PC-9 (cell line): ENCODE measurements at places on chromosomes 2 and 18. TPM values are rescaled to one million over a fixed set of nuclear protein-coding genes. Genes with fewer than 3 reads are reported as not detected.
A peak's percentile ranks its signal among the peaks of the same experiment; 100 is the strongest.

The CASP10 gene
- 15.2 and 16.9 TPM in 2 replicates for total RNA-seq

GRCh38 chr2:71000780-71001591, 6.3 kb upstream of the TEX261 start:
- no peak for DNase-seq
- no peaks in the 10 kb centered on the region for H3K27me3 ChIP-seq
- H3K36me3 ChIP-seq, result no peaks in the 10 kb centered on the region
- H3K4me3 ChIP-seq, result peak overlapping the region; percentile 52

DNA sequence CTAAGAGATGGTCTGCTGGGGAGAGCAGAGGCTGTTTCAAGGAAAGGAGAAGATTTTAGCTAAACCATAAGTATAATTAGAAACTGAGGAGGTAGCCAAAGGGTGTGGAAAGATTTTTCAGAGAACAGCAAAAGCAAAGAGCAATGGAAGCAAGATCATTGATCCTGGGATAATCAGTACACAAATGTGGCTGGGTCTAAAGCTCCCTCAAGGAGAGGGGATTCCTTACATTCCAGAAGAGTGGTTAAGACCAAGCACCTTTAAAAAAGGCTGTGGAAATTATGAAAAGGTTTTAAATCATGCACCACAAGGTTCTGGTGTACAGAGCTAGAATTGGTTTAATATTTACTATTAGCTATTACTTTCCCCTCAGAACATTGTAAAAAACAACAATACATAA, 246.0 kb upstream of the UBE2E3 start:
- peaks cover 4% of the 10 kb centered on the region; the same call in 1 of the 2 replicates for H3K36me3 ChIP-seq
- H3K27ac ChIP-seq, result no peak overlapping the region
- H3K4me1 ChIP-seq, result peaks cover 19% of the 10 kb centered on the region
- no peaks in the 10 kb centered on the region for H3K27me3 ChIP-seq
- no peak for DNase-seq

DNA sequence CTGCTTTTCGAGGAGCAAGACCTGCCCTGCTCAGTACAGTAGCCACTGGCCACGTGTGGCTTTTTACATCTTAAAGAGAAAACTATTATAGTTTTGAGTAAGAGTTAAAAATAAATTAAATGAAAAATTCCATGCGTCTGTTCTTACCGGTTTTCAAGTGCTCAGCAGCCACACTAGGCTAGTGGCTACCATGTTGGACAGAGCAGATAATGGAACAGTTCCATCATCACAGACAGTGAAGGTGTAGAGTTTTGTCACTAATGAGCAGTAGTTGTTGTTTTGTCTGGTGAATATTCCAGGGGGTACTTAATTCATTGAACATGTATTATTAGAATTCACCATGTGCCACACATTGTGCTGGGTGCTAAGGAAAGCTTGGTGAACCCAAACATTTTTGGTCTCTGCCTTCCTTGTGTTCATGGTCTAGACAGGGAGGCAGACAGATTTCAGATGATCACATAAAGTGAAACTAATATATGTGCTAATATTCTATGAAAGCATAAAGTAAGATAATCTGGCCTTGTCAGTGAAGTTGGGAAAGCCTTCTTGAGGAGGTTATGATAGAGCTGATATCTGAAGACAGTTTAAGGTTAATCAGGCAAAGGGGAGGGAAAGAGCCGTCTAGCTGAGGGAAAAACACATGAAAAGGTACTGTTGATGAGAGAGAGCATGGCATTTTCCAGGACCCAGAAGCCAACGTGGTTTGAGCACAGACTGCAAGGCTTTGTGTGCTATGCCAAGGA, 1.4 kb downstream of the ALMS1 start:
- no peak for DNase-seq
- peaks cover 18% of the 10 kb centered on the region for H3K4me1 ChIP-seq
- H3K36me3 ChIP-seq, result no peaks in the 10 kb centered on the region
- peaks cover 8% of the 10 kb centered on the region for H3K27me3 ChIP-seq
- no peak overlapping the region for H3K27ac ChIP-seq

DNA sequence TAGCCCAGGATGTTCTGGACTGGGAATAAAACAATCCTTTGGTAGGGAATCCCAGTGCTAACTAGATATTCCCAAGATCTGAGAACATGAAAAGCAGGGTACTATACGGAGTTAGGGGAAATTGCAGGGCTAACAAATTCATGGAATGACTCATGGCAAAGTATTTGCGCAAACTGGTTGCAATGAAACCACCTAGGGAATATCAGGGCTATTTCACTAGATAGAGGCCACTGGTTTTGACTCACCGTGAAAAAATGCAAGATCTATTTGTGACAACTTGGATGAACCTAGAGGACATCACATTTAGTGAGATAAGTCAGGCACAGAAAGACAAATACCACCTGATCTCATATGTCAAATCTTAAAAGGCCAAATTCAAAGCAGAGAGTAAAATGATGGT, 233.3 kb downstream of the MBD2 start:
- DNase-seq, result no peak
- no peak overlapping the region for H3K27ac ChIP-seq
- no peaks in the 10 kb centered on the region for H3K27me3 ChIP-seq
- no peaks in the 10 kb centered on the region for H3K4me1 ChIP-seq
- H3K36me3 ChIP-seq, result no peaks in the 10 kb centered on the region

- no peak for DNase-seq
- no peak overlapping the region for H3K27ac ChIP-seq
- H3K4me1 ChIP-seq, result peaks cover 10% of the 10 kb centered on the region
- H3K4me3 ChIP-seq, result no peak overlapping the region
Observed at GRCh38 chr2:65158557-65158956, 28.7 kb upstream of the RAB1A start.

- H3K27me3 ChIP-seq, result no peaks in the 10 kb centered on the region
- H3K4me1 ChIP-seq, result peaks cover 22% of the 10 kb centered on the region; the same call in 1 of the 2 replicates
Observed at GRCh38 chr2:215772003-215772402, 241.3 kb downstream of the MREG start.

The GALR1 gene
- total RNA-seq, result not detected in 2 replicates

- no peak overlapping the region for H3K27ac ChIP-seq
- H3K27me3 ChIP-seq, result no peaks in the 10 kb centered on the region
- peak overlapping the region; percentile 72; the same call in 1 of the 2 replicates for H3K4me3 ChIP-seq
- no peak for DNase-seq
Observed at GRCh38 chr2:33477473-33478468, 1.3 kb downstream of the RASGRP3 start.

GRCh38 chr18:58960946-58961722, 96.5 kb downstream of the ZNF532 start:
- H3K27me3 ChIP-seq, result no peaks in the 10 kb centered on the region
- H3K27ac ChIP-seq, result no peak overlapping the region
- no peaks in the 10 kb centered on the region for H3K4me1 ChIP-seq
- no peak for DNase-seq

GRCh38 chr2:170265321-170265720, 87.4 kb downstream of the MYO3B start:
- no peaks in the 10 kb centered on the region for H3K4me1 ChIP-seq
- no peaks in the 10 kb centered on the region for H3K36me3 ChIP-seq
- no peaks in the 10 kb centered on the region for H3K27me3 ChIP-seq
- no peak overlapping the region for H3K27ac ChIP-seq
- no peak overlapping the region for H3K4me3 ChIP-seq

DNA sequence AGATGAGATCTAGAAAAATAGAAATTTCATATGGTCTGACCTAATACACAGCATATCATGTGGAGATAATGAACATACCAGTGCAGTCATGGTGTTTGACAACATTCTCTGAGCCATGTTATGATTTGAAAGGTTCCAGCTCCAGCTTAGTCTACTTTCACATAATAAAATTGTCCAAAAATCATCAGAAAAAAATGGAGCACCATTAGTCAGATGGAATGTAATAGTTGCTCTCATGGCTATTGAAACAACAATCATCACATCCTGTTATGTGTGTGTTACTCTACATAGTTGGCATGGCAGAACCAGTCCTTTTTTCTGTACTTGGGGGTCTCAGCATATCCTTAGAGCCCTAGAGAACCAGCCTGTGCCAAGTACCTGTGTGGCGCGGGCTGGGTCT, 678.9 kb upstream of the FANCL start:
- H3K27ac ChIP-seq, result no peak overlapping the region
- H3K27me3 ChIP-seq, result peaks cover 10% of the 10 kb centered on the region; the same call in 1 of the 2 replicates
- no peaks in the 10 kb centered on the region for H3K4me1 ChIP-seq
- no peaks in the 10 kb centered on the region for H3K36me3 ChIP-seq
- no peak overlapping the region for H3K4me3 ChIP-seq
- no peak for DNase-seq

The CACNB4 gene
- 0.73 and 0.98 TPM in 2 replicates for total RNA-seq

DNA sequence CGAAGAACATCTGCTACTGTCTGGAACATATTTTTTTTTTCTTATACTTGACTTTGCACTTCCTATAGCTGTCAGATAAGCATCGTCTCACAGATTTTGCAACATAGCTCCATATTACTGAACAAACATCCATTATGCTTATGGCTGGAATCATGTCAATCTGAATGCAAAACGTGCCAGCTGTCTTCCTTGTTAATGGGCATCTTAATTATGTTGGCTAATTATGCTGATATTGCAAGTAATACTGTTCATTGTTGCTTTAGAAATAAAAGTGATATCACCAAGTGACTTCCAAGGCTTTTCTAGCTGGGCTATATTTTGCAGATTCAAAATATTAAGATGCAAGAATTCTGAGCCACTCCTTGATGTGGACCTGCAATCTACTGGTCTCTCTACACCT, 176.8 kb downstream of the ARL4C start:
- no peaks in the 10 kb centered on the region for H3K4me1 ChIP-seq
- no peaks in the 10 kb centered on the region for H3K27me3 ChIP-seq
- H3K4me3 ChIP-seq, result no peak overlapping the region
- H3K27ac ChIP-seq, result no peak overlapping the region
- no peaks in the 10 kb centered on the region for H3K36me3 ChIP-seq

DNA sequence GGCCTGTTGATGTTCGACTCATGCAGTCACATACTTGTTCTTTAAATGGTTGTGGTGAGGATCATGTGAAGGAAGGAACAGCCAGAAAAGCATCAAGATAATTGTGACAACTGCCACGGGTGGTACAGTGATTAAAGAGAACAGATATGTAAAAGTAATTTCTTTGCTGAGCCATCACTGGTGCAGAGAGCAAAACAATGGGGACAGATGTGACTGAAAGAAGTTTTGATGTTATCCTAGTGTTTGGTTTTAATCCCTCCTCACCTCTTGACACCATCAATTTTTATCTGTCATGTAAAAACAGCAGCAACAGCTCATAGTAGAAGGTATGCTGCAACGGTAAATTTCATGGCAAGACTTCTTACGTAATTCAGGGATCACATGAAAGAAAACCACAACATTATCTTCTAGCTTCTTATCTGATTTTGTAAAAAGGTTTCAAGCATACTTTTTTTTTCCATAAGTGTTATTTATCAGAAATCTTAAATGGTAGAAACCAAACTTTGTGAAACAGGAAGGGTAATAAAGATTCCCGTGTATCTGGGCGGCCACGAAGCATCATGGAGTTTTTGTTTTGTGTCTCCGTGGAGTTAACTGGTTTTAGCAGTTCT, 65.2 kb downstream of the PLCL1 start:
- H3K27ac ChIP-seq, result no peak overlapping the region
- no peaks in the 10 kb centered on the region for H3K4me1 ChIP-seq
- no peaks in the 10 kb centered on the region for H3K36me3 ChIP-seq
- DNase-seq, result no peak
- H3K27me3 ChIP-seq, result no peaks in the 10 kb centered on the region
